PC-9 (cell line): ENCODE measurements at places on chromosomes 13 and 19. TPM values are rescaled to one million over a fixed set of nuclear protein-coding genes. Genes with fewer than 3 reads are reported as not detected.

DNA sequence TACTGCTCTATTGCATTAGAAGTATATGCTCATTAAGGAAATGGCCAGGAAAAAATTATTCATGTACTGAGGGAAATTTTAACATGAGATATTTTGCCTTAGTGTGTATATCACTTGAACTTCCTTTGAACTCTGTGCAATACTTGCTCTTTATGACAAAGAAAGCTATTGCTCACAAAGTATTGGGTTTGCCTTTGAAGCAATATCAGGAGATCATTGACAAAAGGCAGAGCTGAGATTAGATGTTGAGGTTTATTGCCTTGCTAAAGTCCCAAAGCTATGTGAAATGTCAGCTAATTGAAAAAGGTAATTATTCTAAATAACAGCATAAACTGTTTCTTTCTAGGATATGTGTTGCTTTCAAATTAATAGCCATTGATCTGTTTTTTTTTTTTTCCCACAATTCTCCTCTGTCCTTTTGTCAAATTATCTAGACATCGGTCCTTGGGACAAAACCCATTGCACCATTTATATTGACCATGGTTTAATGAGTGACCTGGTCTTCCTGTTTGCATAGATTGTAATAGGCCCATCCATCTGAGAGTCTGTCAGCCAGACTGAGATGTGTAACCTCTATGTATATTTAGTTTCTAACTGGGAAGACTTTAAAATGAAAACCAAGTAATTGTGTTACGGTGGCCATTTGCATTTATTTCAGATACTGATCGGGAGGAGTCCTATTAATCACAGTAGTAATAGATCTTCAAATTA is 752.7 kb upstream of the GPC6 start:
- no peak overlapping the region for H3K27ac ChIP-seq
- no peaks in the 10 kb centered on the region for H3K4me1 ChIP-seq
- DNase-seq: no peak
- no peak overlapping the region for H3K4me3 ChIP-seq
- no peaks in the 10 kb centered on the region for H3K36me3 ChIP-seq
- H3K27me3 ChIP-seq: no peaks in the 10 kb centered on the region

DNA sequence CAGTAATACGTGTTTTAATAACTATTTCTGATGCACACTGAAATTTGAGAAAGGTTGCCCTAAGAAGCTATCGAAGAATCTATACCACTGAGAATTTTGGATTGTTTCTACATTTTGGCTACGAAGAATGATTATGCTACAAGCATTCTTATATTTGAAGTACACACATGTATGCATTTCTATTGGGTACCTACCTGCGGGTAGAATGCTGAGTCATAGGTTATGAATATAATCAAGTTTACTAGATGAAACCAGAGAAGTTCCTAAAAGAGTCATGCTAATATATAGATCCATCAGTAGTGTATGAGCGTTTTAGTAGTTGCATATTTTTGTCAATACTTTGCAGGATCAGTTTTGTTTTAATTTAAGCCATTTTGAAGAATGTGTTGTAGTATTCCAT is 62.0 kb upstream of the PCDH20 start:
- H3K27ac ChIP-seq: no peak overlapping the region
- no peaks in the 10 kb centered on the region for H3K4me1 ChIP-seq
- H3K36me3 ChIP-seq: no peaks in the 10 kb centered on the region
- DNase-seq: no peak

GRCh38 chr13:108781312-108781711 is 151.9 kb downstream of the MYO16 start:
- no peaks in the 10 kb centered on the region for H3K27me3 ChIP-seq
- no peak overlapping the region for H3K27ac ChIP-seq
- H3K4me1 ChIP-seq: peaks cover 32% of the 10 kb centered on the region
- H3K36me3 ChIP-seq: no peaks in the 10 kb centered on the region
- no peak overlapping the region for H3K4me3 ChIP-seq

DNA sequence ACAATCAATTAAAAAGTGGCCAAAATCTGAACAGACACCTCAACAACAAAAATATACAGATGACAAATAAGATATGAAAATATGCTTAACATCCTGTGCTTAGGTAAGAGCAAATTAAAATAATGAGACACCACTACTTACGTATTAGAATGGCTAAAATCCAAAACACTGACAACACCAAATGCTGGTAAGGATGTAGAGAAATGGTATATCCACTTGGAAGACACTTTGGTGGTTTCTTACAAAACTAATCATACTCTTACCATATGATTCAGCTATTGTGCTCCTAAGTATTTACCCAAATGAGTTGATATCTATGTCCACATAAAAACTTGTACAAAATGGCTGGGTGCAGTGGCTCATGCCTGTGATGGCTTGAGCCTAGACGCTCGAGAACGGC is 51.7 kb upstream of the ZNF599 start:
- no peak overlapping the region for H3K27ac ChIP-seq
- DNase-seq: no peak
- no peaks in the 10 kb centered on the region for H3K36me3 ChIP-seq
- no peaks in the 10 kb centered on the region for H3K4me1 ChIP-seq

- H3K27me3 ChIP-seq: no peaks in the 10 kb centered on the region
- H3K27ac ChIP-seq: no peak overlapping the region
- no peaks in the 10 kb centered on the region for H3K36me3 ChIP-seq
- DNase-seq: no peak
These were observed 177.1 kb upstream of the RFC3 start for GRCh38 chr13:33640832-33641231.

DNA sequence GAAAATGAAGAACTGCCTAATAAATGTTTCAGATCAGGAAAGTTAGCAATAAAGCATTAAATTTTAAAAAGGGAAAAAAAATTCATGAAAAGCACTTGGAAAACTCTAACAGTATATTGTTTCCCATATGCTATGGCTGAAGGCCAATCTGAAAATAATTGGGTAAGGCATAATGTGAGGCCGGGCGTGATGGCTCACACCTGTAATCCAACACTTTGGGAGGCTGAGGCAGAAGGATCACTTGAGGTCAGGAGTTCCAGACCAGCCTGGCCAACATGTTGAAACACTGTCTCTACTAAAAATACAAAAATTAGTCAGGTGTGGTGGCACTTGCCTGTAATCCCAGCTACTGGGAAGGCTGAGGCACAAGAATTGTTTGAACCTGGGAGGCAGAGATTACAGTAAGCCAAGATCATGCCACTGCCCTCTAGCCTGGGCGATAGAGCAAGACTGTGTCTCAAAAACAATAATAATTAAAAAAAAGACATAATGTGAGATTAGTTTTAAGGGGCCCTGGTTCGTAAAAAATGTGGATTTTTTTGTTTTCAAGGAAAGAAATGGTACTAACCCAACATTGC is 15.2 kb downstream of the INTS6 start:
- peaks cover under 1% of the 10 kb centered on the region; the same call in 1 of the 2 replicates for H3K36me3 ChIP-seq
- no peaks in the 10 kb centered on the region for H3K27me3 ChIP-seq
- H3K4me3 ChIP-seq: no peak overlapping the region
- DNase-seq: no peak
- H3K27ac ChIP-seq: 0 out of 2 replicates have a peak overlapping the region, but pooled peaks have one; percentile 6

DNA sequence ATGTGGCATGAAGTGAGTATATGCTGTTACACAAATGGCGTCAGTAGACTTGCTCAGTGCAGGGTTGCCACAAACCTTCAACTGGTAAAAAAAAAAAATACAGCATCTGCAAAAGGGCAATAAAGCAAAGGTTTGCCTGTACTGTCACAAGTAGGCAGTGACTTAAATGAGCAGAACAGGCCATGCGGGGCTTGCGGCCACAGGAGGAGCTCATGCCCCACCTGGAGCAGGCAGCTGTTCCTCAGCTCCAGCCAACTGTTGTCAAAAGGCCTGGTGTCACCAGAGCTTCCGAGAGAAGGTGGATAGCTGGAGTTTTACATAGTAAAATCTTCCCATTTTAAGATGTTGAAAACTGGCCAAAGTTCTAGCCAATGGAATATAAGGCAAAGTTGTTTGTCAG is 7.7 kb downstream of the ATP7B start:
- H3K4me3 ChIP-seq: no peak overlapping the region
- peaks cover 10% of the 10 kb centered on the region for H3K4me1 ChIP-seq
- no peak overlapping the region for H3K27ac ChIP-seq
- no peaks in the 10 kb centered on the region for H3K36me3 ChIP-seq
- no peak for DNase-seq

DNA sequence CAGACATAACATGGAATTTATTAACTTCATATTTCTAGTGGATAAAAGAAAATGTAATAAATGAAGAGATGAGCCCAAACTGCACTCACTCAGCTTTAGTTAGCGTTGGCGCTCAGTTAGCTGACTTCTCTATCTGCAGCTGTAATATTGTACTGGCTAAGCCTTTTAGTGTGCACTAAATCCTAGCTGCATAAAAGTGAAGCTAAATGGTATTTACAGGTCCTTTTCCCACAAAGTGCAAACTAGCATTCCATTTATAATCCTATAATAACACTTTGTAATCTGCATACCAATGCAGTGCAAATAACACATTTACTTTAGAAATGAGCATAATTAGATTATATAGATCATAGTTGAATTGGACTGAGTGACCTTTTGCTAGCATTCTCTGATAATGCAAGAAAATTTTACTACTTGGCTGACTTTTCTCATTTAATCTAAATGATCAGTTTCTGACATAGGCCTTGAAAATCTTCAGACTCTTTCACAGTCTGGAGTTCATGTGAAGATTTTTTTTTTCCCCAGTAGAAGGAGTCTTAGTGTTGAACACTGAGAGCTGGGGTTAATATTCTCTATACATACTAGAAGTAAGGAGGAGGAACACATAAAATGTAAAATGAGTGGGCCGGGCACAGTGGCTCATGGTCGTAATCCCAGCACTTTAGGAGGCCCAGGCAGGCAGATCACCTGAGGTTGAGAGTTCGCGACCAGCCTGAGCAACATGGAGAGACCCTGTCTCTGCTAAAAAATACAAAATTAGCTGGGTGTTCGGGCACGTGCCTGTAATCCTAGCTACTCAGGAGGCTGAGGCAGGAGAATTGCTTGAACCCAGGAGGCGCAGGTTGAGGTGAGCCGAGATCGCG is 1426.4 kb downstream of the PCDH9 start:
- H3K4me3 ChIP-seq: no peak overlapping the region
- no peaks in the 10 kb centered on the region for H3K36me3 ChIP-seq
- DNase-seq: no peak

Gene KIRREL2
- not detected in 2 replicates for total RNA-seq

Gene PET100
- total RNA-seq: 149 and 222 TPM in 2 replicates

Gene GFY
- total RNA-seq: not detected in 2 replicates

Gene APLP1
- 2.0 and 2.1 TPM in 2 replicates for total RNA-seq
